ENCODE measurements at places on chromosomes 2 and 18. TPM values are rescaled to one million over a fixed set of nuclear protein-coding genes. Genes with fewer than 3 reads are reported as not detected.

Gene CAVIN2
- 16.9 TPM for total RNA-seq

Gene CHRND
- not detected for total RNA-seq

Gene ZSWIM2
- not detected for total RNA-seq

Gene SH3YL1
- total RNA-seq = 30.3 TPM

Gene EVA1A
- total RNA-seq = 50.7 TPM

Gene MDH1B
- total RNA-seq = 1.3 TPM

Gene GLI2
- 15.1 TPM for total RNA-seq

Gene MAB21L4
- not detected for total RNA-seq

Gene CD28
- total RNA-seq = not detected

Gene CABLES1
- 2.8 TPM for total RNA-seq

Gene CYP26B1
- 0.08 TPM for total RNA-seq

Gene ASXL3
- 2.2 TPM for total RNA-seq

Gene FAM110C
- 0.16 TPM for total RNA-seq

Gene FBXO48
- total RNA-seq = 0.65 TPM

Gene FZD7
- 30.3 TPM for total RNA-seq

Gene ACMSD
- total RNA-seq = not detected

Gene LIMS4
- total RNA-seq = not detected

Gene MAP3K19
- not detected for total RNA-seq

Gene HOXD10
- not detected for total RNA-seq

Gene CFAP210
- not detected for total RNA-seq

Gene TTR
- total RNA-seq = not detected

Gene GAREM1
- total RNA-seq = 5.7 TPM

Gene C2orf80
- total RNA-seq = not detected

Gene PLB1
- not detected for total RNA-seq

Gene CRYBA2
- total RNA-seq = not detected

Gene CENPA
- total RNA-seq = 7.7 TPM

Gene FOXI3
- not detected for total RNA-seq

Gene AQP12A
- total RNA-seq = not detected

Gene SPR
- 12.8 TPM for total RNA-seq

Gene C1QL2
- not detected for total RNA-seq

Gene STK17B
- total RNA-seq = 16.9 TPM

Gene WDR12
- total RNA-seq = 6.4 TPM

Gene PLCL1
- total RNA-seq = 0.88 TPM

Gene LRRTM1
- total RNA-seq = not detected

Gene IL1F10
- total RNA-seq = not detected

Gene SERPINB12
- total RNA-seq = not detected

Gene TBC1D8
- 5.0 TPM for total RNA-seq

Gene CD8B2
- not detected for total RNA-seq

Gene REG3A
- total RNA-seq = not detected

Gene C2orf15
- total RNA-seq = not detected

Gene MEIS1
- total RNA-seq = 117 TPM

Gene ZDBF2
- total RNA-seq = 7.3 TPM

Gene SLC9A2
- total RNA-seq = not detected

Gene SLC38A11
- not detected for total RNA-seq

Gene GPR148
- total RNA-seq = not detected

Gene STK39
- 9.4 TPM for total RNA-seq

Gene SP140
- total RNA-seq = 0.39 TPM

Gene LCT
- total RNA-seq = 0.08 TPM

Gene PHLPP1
- total RNA-seq = 5.6 TPM

Gene TMEM18
- 39.4 TPM for total RNA-seq

Gene ASB18
- total RNA-seq = not detected

Gene ITGA4
- 58.6 TPM for total RNA-seq

Gene XIRP2
- total RNA-seq = 0.65 TPM
